ENCODE measurements at places on chromosomes 1 and 21.

- no peak for DNase-seq
Observed at GRCh38 chr1:169514566-169515270, 29.0 kb upstream of the SLC19A2 start.

DNA sequence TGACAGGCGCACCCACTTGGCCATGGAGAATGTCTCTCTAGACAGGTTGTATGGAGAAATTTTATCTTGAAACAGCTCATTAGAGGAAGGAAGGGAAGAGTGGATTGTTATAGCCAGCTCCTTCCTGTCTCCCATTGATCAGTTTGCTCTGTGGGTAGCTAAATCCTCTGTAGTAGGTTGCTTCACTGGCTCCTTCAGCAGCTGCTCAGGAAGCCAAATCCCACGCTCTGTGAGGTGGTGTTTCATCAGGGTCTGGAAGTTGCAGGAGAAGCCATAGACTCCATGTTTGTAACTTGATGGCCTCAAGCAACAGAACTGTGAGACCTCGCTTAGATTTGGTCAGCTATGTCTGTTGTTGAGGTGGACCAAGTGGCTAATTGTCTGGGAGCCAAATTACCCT lies 6.8 kb upstream of the NFYC start:
- DNase-seq: no peak

GRCh38 chr1:112702420-112703261 lies 4.3 kb downstream of the RHOC start:
- no peak for DNase-seq

DNA sequence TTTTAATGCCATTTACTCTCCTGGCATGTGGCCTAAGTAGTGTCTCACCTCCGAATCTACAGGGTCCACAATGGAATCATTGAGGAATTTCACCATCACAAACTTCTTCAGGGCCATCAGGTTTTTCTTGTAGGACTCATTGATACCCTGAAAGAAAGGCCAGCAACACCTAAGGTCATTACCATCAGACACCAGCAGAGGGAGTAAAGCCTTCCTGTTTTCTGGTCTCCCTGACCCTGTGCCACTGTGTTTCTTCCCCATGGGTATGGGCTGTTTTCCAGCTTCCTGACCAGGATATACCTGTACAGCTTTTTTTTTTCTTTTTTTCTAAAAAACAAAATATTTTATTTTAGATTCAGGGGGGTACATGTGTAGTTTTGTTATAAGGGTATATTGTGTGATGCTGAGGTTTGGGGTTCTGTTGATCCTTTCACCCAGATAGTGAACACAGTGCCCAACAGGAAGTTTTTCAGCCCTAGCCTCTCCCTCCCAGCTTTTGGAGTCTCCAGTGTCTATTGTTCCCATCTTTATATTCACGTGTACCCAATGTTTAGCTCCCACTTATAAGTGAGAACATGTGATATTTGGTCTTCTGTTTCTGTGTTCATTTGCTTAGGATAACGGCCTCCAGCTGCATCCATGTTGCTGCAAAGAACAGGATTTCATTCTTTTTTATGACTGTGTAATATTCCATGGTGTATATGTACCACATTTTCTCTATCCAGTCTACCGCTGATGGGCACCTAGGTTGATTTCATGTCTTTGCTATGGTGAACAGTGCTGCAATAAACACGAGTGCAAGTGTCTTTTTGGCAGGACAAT lies 18.3 kb downstream of the PPT1 start:
- peak; percentile 27 for DNase-seq

All from right hindlimb (tissue), 1 donor.